Left ventricle myocardium inferior (tissue), 1 donor: ENCODE measurements at places on chromosomes 16 and 17.
A peak's percentile ranks its signal among the peaks of the same experiment; 100 is the strongest.

DNA sequence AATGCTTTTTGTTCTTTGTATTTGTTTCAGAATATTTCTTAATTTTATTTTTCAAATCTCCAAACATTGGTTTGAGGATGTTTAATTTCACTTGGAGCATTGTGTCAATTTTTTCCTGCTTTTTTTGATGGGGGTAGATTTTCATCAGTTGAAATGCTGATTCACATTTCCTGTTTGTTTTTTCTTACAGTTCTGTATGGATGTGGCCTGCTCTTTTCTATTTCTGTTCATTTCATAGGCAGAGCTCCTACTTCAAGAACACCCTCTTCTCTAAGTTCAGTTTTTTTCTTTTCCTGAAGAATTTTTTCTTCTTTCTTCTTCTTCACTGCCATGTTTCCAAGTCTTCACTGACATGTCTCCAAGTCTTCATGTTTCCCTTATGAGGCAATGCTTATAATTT lies 8.8 kb downstream of the MBTD1 start:
- DNase-seq: no peak

DNA sequence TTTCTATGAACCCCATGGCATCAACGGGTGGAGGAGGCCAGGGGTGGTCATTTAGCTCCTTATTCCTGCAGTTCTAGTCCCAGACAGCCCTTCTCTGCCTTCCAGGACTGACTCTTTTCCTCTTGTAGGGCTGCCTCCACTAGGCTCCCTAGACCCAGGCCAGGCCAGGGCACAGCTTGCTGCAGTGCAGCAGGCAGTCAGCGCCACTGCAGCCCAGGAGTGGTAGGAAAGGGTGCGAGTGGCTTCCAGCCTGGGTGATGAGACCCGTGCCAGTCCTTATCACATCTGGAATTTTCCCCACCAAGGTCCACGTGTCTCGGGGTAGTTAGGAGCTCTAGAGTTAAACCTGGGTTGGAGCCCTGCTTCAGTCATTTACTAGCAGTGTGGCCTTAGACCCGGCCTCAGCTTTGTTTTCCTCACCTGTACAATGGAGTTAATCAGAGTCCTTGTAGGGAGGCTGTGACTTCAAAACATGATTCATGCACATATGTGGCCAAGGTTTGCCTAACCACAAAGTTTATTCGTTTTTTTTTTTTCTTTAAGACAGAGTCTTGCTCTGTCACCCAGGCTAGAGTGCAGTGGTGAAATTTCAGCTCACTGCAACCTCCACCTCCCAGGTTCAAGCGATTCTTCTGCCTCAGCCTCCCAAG lies 4.7 kb downstream of the SLC5A11 start:
- no peak for DNase-seq

GRCh38 chr16:47033176-47033575 lies 59.7 kb upstream of the DNAJA2 start:
- DNase-seq: no peak

- DNase-seq: no peak
Observed at GRCh38 chr17:73313526-73314127, 1.8 kb upstream of the CDC42EP4 start.

DNA sequence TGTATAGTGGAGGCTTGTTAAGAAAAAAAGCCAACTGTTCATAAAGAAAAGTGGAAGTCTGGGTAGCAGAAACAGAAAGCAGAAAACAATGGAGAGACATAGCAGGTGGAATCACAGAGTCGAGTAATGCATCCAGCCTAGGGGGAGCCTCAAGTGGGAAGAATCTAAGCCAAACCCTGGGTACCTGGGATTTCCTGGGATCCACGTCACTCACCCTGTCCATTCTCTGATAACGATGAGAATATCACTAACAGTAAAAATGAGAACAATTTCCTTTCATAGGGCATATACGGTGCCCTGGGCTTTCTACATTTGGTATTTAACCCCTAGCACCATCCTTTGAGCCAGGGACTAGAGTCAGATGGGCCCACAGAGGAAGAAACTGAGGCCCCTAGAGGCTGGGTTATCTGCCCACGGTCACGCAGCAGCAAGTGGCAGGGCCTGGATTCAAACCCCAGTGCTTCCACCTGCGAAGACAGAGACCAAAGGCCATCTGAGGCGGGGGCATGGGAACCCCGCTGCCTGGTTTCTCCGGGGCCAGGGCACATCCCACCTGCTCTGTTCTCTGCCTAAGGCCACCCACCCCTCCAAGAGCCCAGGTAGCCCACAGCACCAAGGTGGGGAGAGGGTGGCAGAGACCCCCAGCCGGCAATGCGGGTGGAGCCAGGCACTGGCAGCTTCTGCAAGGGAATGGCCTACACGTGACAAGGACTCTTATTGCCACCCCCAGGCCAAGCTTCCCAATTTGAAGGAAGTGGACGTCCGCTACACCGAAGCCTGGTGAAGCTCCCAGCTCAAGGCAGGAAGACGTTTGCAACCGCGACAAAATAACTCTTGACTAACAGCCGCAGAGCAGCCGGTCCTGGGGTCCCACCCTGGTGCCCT lies 69.8 kb upstream of the PLCG2 start:
- DNase-seq: peak; percentile 8

- peak; percentile 87 for DNase-seq
Observed at GRCh38 chr17:76370261-76370993, 14.0 kb upstream of the SPHK1 start.
